ENCODE measurements at places on chromosomes 6 and 20.

DNA sequence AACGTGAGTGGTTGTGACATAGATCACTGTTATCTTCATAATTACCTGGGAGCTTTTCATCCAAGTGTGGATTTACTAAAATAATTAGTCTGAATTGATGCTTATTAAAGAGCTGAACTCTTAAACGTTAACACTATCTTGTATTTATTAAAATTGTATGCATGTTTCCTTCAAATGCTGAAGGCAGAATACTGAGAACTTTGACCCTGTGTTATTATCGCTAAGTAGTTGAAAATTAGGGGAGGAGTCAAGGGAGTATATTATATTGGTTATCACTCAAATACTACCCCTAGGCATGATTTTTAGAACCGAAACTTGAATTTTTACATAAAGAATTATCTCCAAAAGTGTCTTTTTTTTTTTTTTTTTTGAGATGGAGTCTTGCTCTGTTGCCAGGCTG is 5.8 kb downstream of the VAPB start:
- DNase-seq = no peak

DNA sequence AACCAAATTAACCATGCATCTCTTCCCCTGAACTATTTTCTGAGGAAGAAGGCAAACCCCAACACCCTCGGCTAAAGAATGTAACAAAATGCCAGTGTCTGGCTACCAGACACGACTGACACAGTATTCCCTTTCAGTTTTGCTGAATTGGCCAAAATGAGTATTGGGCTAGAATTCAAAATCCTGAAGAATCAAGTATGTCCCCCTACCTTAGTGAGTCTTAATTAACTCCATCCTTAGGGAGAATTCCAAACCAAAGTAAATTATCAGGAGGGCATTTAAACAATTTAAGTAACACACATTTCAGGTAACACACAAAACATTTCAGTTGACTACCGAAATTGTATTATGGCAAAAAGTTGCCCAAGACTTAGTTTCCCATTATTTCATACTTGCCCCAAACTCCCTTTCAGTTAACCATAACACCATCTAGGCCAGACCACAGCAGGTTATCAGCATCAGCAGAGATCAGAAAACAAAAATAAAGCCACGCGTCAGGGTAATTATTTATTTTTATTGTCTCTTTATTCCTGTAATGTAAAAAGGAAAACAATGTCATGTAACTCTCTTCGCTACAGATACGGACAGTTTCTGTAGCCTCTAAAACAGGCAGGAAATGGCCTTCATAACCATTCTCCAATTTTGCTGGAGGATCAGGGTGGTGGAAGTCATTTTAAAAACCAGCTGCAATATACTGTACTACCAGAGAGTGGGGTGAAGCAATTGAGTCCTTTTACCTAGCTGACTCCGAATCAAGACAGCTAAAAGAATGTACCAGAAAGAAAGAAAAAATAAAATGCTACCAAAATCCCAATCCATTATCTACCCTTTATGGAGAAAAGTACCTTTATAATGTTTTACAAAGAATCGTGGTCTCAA is 1.9 kb downstream of the SNX5 start:
- no peak for DNase-seq

DNA sequence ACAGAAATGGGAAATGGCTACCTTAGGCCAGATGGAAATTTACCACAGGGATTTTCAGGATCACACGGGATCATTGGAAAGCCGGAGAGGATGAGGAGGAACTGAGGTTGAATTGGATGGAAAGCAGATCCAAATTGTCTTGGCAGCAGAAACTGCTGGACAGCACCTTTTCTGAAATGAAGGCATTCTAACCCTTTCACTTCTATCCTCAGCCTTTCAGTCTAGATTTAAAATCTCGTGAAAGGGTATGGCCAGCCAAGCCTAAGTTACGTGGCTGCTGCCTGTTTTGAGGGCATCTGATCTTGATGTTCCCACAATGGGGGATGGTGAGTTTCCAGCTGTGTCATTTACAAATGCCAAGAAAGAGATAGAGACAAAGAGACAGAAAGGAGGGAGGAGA is 358.2 kb downstream of the KIF16B start:
- DNase-seq = no peak

DNA sequence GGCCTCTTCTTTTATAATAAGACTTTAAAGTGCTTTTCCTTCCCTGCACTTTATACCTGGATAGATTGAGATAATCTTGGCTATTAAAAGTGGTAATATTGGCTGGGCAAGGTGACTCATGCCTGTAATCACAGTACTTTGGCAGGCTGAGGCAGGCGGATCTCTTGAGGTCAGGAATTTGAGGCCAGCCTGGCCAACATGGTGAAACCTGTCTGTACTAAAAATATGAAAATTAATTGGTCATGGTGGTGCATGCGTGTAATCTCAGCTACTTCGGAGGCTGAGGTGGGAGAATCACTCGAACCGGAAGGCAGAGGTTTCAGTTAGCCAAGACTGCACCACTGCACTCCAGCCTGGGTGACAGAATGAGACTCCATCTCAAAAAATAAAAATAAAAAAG is 197.1 kb upstream of the RGS17 start:
- DNase-seq = no peak

DNA sequence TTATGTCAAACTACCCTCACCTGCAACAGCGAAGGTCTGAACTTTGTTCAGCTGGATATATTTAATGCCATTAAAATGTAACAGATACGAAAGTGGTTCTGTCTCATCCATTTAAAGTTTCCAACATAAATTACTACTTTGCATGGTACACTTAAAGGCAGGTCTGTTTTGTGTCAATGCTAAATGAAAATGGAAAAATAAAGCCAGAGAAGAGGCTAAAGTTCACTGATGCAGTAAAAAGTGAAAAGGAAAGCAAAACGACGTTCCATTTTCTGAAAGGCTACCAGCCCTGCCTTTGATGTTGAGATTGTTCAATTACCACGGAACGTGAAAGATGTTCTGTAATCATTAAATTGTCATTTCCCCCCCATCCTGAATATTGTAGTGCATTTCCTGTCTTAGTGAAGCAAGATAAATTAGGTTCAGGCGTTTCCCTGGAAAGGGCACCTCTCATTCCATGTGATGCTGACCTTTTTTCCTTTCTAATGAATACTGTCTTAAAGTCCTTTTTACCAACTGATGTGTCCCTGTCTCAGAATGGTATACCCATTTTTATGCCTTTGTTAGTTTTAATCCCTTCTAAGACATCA is 334.7 kb upstream of the JAG1 start:
- DNase-seq = no peak

DNA sequence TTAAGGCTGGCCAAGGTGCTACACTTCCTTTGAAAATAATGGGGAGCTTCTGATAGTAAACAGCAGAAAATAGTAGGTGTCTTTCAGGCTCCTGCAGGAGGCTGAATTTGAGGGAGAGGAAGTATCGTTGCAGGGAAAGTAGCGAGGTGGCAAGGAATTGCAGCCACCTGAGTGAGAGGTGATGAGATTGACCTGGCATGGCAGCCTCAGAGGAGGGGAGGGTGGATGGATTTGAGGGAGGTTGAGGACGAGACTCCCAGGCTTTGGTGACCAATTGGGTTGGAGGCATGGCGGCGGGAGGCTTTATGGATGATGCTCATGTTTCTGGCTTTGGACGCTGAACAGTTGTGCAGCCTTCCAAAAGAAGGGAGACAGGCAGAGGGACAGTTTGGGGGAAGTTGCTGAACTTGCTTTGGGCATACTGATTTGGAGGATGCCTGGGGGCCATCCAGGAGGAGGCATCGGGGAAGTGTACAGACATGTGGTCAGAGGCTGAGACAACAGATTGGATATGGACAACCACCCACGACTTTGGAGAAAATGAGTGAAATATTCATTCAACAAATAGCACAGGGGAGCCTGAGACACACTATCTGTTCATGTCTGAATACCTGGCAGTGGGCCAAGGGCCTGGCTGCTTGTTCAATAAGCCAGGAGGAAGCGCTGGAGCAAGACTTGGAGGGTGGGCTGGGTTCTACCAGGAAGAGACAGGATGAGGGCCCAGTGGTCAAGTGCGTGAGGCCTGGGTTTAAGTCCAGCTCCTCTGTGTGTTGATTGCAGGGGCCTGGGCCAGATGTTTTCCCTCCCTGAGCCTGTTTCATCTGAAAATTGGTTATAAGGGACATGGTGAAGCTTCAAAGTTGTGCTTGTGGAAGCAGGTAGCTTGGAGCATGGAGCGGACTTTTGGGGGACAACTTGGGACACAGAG is 113.2 kb downstream of the CEBPB start:
- DNase-seq = no peak

GRCh38 chr6:15554728-15555100 is 108.1 kb downstream of the DTNBP1 start:
- DNase-seq = no peak

DNA sequence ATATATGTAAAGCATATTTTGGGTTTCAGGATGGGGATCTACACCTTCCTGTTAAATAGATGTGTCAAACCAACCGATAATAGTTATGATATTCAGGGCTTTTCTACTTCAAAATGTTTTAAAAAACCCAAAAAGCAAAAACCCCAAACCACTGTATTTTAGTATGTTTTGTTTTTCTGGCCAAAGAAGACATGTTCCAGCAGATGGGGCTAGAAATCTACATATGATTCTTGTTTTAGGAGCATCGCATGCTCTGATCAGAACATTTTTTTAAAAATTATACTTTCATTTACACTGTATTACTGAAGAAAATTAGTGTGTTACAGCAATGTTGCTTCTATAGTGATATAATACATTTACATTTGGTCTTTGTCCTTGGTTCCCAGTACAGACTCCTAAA is 11.0 kb downstream of the RMND1 start:
- DNase-seq = no peak

- no peak for DNase-seq
Observed at GRCh38 chr6:3905945-3906845, 57.0 kb downstream of the FAM50B start.

- no peak for DNase-seq
Observed at GRCh38 chr20:1423625-1424106, 30.8 kb upstream of the FKBP1A start.

- DNase-seq = no peak
Observed at GRCh38 chr20:40628877-40629276, 60.2 kb downstream of the MAFB start.

GRCh38 chr6:56040889-56041301 is 165.5 kb upstream of the BMP5 start:
- no peak for DNase-seq

GRCh38 chr6:47489995-47490394 is 12.4 kb downstream of the CD2AP start:
- DNase-seq = no peak

DNA sequence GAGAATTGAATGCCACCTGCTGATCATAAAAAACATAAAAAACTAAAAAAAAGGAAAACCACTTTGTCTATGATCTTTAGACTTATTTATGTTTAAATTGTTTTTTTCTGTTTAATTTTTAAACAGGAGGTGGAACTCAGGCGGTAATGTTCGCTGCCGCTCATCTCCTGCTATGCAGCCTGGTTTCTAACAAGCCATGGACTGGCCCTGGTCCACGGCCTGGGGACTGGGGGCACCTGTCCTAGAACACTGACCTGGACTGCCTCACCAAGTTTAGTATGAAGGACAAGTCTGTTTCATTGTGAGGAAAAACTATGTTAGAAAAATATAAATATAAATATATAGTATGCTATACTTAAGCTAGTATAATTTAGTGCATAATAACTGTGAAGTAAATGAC is 27.0 kb upstream of the IFNGR1 start:
- no peak for DNase-seq

- DNase-seq = no peak
Observed at GRCh38 chr6:104428184-104428583, 431.5 kb downstream of the HACE1 start.

GRCh38 chr6:61809004-61809595 is 476.9 kb downstream of the KHDRBS2 start:
- no peak for DNase-seq
